ENCODE measurements at places on chromosomes 12 and 14.

- DNase-seq = peak; percentile 59
Measured at GRCh38 chr12:124568431-124569374, 1.3 kb upstream of the NCOR2 start.

DNA sequence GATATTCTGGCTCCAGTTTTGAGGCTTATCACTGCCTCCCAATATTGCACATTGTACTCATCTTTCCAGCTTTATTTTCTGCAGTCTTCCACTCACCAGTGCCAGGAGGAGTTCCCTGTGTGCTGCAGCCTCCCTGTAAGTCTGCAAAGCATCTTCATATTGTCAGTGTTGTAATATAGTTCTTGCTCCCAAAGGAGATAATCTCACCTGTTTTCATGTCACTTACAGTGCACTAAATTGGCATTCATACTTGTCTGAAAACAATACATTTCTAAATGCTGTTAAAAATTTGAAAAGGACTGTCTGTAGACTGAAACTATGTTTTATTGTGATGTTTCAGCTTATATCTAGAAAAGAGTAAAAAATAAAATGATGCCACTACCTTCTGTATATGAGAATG is 146.8 kb upstream of the TMTC1 start:
- DNase-seq = no peak

- no peak for DNase-seq
Measured at GRCh38 chr14:102196902-102197230, 57.2 kb downstream of the WDR20 start.

- no peak for DNase-seq
Measured at GRCh38 chr14:87667659-87668058, 325.3 kb downstream of the GALC start.

DNA sequence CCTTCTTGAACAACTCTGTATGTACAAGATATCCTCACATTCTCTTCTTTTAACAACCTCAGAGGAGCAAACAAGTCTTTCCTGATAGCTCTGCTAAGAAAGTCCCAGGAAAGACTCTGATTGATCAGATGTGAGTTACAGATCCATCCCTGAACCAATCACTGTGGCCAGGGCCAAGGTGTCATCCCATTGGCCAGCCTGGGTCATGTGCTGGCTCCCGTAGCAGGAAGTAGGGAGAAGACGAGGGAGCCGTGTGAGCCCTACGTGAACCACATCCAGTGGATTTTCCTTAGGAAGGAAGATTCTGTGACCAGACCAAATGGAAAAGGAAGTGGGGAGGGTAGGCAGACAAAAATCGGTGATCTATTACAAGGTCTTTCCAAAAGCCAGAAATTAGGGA is 5.6 kb downstream of the P2RX7 start:
- no peak for DNase-seq

DNA sequence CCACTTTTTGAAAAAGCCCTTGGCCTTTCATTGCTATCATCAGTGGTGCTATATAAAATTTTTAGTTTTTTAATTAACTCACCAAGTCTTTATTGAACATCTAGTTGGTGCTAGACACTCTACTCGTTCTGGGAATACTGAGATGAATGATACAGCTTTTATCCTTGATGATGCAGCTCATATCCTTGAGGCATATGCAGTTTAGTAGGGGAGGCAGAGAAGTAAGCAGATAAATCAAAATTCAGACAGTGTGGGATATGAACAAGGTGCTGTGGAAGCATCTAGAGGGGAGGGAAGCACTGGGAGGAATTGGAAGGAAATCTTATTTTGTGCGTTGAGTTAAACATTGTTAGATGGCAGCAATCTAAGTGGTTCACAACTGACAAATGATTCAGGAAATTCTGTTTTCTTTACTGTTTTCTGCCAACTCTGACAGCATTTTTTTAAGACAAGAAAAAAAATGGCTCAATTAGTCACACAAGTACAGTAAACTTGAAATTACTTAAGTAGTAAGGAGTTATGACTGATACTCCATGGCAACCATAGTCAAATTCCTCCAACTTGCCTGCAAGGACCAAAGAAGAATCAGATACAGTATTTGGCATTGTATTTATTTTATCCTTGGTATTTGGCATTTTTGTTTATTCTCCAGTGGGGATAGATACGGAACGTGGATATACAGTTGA is 119.2 kb downstream of the TMTC2 start:
- DNase-seq = no peak

GRCh38 chr12:104656921-104657320 is 200.2 kb downstream of the CHST11 start:
- no peak for DNase-seq

DNA sequence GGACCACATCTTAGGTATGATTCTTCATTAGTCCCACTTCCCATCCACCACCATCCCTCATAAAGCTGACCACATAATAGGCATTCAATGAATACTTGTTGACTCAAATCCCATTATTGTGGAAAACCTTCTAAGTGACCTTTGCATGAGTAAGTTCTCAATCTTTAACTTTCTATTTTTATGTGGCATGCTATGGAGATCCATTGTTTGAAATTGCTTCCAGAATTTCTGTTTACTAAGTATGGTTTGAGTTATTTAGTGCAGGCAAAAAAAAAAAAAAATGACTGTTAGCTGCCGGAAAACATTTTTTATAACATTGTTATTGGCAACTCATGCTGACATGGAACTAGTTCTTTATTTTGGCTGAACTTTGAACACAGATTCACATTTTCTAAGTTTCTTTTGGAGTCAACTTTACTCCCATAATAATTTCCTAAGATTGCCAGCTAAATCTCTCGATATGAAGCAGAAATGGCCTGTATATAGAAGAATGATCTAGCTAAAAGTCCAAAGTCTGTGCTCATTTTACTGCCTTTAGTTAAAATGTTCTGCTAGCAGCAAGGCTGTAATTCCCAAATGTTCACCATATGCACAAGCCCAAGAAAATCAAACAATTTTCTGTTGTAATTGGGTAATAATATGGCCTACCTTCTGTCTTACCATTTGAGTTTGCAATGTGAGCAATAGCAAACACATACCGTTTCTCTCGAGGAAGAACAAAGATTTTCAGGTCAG is 77.9 kb downstream of the PTGER2 start:
- no peak for DNase-seq

DNA sequence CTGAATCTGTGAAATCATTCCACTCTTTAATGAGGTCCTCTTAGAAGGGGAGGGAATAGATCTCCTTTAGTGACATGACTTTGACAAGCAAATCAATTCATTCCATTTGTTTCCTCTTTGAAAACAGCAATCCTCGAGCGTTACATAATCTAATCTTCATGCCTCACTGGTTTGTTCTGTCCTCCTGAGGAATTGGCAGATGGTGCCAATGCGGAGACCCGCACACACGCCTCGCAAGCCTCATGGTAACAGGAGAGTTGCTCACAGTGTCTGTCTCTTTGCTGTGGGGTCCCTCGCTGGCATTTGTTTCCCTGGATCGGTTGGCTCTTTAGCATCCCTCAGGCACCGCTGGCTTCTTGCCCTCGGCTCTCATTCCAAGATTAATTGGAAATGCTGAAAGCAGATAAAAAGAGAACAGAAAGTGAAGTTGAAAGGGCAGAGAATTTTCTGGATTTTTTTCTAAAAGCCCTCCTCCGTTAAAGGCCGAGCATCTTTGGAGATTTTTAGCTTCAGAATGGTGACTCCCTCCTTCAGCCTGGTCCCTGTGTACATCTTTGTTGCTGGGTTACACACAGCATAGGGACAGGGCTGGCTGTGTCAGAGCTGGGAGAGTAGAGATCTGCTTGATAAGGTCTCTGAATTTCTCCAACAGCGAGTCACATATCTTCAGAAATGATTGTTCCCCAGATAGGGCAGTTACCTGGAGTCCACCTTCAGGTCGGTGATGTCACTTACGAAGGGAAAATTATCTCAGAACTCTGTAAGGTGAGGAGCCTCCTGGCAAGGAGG is 10.1 kb upstream of the CABP1 start:
- no peak for DNase-seq

DNA sequence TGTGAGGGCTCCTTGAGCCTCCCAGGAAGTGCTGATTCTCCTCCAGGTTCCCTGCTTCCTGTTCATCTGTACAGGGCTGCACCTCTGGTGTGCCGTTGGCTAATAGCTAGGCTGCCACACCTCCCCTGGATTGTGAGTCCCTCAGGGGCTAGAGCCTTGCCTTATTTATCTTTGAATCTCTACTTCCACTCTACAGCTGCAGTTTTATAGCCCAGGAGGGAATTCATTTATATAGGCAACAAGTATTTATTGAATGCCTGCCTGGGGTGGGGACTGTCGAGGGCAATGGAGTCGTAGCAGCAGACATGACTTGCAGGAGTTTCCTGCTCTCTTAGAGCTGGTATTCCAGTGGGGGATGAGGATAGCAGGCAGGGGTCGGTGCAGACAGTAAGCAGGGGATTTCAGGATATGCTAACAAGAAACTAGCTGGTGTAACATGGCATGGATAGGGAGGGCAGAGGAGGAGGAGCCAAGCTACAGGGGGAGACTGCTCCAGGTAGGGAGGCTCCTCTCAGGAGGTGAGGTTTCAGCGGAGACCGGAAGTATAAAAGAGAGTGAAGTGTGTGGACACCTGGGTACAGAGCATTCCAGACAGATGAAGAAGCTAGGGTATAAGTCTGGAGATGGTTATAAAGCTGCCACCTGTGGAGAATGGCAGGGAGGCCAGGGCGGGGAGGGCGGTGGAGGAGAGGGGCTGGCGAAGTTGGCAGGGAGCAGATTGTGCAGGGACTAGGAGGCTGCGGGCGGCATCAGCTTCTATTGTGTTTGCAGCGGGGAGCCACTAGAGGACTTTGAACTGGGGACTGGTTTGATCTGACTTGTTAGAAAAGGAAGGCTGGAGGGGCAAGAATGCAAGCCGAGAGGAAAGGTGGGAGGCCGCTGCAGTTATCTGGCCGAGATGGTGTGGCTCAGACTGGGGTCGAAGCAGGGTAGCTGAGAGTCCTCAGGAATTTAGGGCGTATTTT is 17.2 kb downstream of the USP30 start:
- DNase-seq = no peak

DNA sequence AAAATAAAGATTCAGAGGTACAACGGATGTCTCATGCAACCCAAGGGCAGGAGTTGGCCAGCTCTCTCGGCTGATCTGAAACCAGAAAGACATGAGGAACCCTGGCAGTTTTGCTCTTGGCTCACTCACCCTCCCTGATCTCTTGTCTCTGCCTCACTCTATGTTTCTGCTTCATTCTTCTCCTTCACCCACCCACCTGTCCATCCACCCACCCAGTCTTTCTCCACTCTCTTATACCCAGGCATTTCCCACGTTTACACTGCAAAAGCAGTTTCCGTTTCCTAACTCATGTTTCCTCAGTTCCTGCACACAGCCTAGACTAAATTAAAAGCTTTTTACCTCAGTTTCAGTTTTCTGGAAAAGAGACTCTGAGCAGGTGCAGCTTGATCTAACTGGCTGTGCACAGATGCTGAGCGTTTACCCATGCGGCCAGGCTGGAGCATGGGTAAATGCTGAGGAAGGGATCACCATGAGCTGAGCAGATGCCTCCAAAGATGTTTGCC is 157.6 kb downstream of the PRKCH start:
- DNase-seq = no peak

GRCh38 chr12:128268379-128268995 is 1.5 kb downstream of the TMEM132C start:
- DNase-seq = no peak

DNA sequence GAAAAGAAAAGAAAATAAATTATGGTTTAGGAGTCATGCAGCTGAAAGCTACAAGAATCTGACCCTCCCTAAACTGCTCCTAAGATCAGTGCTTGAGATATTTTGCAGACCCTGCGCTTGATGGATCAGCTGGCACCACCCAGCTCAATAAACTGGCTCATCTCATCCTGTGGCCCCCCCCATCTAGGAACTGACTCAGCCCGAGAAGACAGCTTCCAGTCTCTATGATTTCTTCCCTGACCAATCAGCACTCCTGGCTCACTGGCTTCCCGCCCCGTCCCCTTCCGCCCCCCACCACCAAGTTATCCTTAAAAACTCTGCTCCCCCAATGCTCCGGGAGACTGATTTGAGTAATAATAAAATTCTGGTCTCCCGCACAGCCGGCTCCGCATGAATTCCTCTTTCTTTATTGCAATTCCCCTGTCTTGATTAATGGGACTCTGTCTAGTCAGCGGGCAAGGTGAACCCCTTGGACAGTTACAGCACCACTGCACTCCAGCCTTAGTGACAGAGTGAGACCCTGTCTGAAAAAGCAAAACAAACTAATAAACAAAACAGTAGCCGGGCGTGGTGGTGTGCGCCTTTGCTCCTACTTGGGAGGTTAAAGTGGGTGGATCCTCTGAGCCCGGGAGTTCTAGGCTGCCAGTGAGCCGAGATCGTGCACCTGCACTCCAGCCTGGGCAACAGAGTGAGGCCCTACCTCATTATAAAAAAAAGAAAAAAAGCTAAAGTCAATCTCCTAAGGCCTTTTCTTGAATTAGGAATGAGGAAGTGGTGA is 24.5 kb upstream of the SPTLC2 start:
- no peak for DNase-seq

GRCh38 chr14:52380294-52380693 is 66.2 kb downstream of the PTGER2 start:
- no peak for DNase-seq

- DNase-seq = no peak
Measured at GRCh38 chr14:51908086-51908485, 47.7 kb downstream of the GNG2 start.

DNA sequence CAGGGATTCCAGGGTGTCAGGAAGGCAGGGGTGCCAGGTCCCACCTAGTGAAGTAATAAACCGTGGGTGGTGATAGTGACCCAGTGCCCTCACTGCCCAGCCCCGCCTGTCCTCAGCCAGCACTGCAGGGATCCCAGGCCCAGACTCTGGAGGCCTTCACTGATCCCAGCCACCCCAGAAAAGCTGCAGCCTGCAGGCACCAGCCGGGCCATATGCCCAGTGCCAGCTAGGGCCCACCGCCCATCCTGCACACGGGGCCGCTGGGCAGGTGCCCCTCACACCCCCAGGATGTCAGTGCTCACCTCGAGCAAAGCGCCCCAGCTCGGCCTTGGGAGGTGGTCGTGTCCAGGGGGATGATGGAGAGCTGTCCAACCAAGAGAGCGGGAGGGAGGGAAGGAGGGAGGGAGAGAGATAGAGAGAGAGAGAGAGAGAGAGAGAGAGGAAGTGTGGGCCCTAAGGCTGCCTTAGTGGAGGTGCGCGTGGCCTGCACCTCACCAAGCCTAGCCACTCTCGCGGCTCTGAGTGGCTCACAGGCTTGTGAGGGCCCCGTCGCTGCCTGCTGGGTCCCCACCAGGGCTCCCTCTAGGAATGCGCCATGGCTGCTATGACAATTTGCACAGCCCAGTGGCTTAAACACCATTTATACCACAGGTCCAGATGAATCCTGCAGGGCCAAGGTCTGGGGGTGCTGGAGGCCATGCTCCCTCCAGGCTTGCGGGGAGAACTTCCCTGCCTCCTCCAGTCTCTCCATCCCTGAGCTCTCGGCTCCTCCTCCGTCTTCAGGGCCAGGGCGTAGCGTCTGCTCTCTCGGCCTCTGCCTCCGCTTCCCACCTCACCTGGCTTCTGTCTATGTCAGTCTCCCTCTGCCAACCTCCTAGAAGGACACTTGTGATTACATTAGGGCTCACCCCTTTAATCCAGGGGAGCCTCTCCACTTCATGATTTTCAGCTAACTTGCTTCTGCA is 401.0 kb downstream of the TMEM121 start:
- no peak for DNase-seq

DNA sequence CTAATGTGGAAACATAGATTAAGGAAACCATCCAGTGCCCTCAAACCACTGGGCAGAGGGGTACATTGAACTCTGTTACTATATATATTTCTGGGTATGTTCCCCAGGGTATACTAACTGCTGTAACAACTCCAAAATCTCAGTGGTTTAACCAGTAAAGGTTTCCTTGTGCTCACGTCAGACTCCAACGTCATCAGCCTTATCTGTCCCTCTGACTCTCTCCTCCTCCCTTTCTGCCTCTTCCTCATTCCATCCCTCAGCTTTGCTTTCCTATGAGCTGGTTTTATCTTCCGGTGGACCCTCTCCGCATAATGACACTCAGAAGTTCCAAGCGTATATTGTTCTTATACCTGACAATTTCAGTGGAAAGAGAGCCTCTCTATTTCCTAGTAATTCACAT is 21.2 kb upstream of the SMCO2 start:
- no peak for DNase-seq

All from substantia nigra (tissue), 51 donors.